ENCODE measurements at places on chromosomes 16 and 17.

- DNase-seq: no peak
These were observed 298.2 kb upstream of the C16orf82 start for GRCh38 chr16:26768385-26769010.

GRCh38 chr17:61352781-61353491, 46.7 kb upstream of the TBX2 start:
- DNase-seq: no peak

DNA sequence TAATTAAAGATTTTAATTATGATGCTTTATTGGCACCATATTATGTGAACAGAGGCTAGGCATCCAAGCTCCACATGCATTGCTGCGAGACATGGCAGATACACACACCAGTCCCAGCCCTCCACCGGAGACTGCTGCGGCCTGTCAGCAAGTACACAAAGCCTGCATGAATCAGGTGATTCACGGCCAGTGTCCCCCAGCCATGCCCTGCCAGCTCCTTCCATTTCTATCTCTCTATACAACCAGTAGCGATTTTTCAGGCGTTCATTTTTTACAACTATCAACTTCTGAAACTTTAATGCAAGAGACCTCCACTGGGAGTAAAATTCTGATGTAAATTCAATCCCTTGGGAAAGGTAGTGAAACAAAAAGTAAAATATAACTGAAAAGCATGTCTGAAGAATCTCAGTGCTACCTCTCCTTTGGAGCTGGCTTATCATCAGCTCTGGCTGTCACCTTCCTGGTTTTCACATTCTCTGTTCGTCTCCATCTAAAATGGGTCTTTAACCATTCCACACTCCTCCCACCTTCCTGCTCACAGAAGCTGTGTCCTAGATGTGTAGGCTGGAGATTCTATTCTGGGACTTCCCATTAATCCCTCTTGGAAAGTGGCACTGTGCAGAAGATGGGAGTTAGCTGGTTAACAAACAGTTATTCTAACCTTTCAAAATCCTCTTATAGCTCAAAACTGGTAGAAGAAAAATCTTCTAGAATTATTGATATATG, 32.2 kb downstream of the HS3ST3A1 start:
- DNase-seq: no peak

DNA sequence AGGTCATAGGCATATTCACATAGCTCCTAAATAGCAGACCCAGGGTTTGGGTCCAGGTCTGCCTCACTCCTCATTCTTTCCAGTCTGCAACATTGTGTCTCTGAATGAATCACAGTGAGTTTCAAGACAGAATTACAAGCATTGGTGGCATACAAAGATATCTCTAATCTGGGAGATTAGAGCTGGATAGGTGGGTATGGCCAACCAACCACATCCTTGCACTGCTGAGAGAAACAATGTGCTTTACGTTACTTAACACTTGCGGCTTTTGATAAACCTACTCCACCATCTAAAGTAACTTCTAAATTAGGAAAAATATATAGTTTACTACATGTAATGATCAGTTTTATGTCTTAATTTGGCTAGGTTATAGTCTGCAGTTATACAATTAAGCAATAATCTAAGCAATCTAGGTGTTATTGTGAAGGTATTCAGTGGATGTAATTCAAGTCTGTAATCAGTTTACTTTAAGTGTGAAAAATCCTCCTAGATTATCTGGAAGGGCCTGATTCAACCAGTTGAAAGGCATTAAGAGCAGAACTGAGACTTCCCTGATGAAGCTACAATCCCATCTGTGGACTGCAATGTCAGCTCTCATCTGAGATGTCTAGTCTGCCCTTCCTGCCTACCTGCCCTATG, 26.7 kb downstream of the CDH11 start:
- no peak for DNase-seq

- no peak for DNase-seq
These were observed 111.7 kb downstream of the SDR42E1 start for GRCh38 chr16:81899601-81900000.

- DNase-seq: no peak
These were observed 249.6 kb downstream of the RBFOX3 start for GRCh38 chr17:79361221-79361734.

GRCh38 chr16:4640572-4641305, 16.1 kb downstream of the MGRN1 start:
- DNase-seq: no peak

GRCh38 chr17:34542700-34543336, 36.6 kb upstream of the TMEM132E start:
- no peak for DNase-seq

GRCh38 chr16:80569440-80570105, 28.8 kb downstream of the DYNLRB2 start:
- no peak for DNase-seq
